ENCODE measurements at places on chromosomes 1 and 21.

GRCh38 chr1:74637296-74637695, 36.3 kb downstream of the ERICH3 start:
- DNase-seq, result no peak

DNA sequence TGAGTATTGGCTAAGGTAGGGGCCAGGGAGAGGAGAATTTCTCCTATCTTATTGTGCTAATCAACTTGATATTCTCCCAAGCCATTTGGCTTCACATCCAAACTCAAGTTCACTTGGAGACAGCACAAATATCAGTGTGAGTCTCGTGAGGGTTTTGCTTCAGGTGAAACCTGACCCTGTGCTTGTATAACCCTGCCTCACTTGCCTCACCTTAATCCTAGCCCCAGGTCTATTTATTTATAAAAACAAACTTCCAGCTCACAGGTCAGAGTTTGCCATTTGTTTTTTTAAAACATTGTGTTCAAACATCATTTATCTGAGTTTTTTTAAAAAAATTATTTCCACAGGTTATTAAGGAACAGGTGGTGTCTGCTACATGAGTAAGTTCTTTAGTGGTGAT, 19.9 kb downstream of the HAO2 start:
- no peak for DNase-seq

- DNase-seq, result peak; percentile 52
These were observed 12.3 kb upstream of the SLAMF7 start for GRCh38 chr1:160726498-160727315.

- no peak for DNase-seq
These were observed 432.8 kb downstream of the KIF26B start for GRCh38 chr1:245587435-245588115.

DNA sequence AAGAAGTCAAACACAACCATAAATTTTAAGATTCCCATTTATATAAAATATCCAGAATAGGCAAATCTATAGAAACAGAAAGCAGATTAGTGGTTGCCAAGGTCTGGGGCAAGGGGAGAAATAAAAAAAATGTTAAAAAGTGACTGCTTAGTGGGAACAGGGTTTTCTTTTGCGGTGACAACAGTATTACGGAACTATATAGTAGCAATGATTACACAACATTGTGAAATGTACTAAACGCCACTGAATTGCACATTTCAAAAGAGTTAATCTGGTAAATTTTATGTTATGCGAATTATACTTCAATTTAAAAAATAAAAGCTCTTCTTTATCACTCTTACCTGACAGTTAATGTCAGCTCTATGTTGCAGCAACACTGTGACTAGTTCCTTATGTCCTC, 105.2 kb downstream of the ACBD6 start:
- DNase-seq, result no peak

DNA sequence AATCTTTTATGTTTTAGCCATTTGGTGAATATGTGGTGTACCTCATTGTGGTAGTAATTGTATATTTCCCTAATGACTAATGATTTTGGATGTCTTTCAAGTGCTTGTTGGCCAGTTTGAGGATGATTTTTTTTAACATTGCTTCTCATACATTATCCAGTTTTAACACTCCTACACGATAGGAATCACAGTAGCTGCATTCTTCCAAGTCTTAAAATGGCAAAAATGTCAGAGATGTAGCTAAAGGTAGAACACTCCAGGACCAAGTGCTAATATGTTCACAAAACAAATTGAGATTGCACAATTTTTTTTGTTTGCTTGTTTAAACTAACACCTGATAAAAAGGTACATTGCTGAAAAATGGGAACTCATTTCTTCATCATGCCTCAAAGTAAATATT, 11.7 kb downstream of the USP25 start:
- DNase-seq, result no peak

DNA sequence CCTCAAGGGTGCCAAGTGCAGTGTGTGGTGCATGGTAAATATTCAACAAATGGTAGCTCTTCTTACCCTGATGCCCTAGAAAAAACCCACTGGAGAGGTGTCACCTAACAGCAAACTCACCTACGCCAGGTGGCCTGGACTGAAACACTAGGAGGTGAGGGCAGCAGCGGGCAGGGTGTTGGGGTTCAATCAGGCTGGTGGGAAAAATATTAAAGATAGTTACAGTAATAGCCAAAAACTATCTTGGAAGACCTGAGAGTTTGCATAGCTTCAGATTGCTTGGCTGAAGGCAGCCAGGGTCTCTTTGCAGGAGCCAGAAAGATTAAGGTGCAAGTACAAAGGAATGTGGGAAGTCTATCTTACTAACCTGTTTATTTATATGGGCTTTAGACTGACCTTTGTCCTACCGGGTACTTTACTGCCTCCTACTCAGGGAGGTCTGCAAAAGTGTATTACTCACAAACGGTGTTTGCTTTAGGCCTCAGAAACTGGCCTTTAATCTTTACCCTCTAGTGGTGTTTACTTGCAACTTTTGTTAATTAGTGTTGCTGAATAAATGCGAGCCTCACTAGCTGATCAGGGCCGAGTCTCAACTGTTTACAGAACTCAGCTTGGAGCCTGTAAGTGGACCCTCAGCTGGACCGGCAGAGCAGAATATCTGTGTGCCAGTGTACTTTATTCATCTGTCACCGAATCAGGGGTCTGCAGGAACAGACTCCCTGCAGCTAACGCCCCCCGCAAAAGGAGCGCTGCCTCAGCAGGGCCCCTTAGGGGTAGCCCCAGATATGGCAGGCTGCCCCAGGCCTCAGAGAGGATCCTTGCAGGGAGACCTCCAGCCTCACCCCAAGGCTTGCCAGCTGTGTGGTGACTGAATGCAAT, 63.9 kb downstream of the SYF2 start:
- DNase-seq, result no peak

DNA sequence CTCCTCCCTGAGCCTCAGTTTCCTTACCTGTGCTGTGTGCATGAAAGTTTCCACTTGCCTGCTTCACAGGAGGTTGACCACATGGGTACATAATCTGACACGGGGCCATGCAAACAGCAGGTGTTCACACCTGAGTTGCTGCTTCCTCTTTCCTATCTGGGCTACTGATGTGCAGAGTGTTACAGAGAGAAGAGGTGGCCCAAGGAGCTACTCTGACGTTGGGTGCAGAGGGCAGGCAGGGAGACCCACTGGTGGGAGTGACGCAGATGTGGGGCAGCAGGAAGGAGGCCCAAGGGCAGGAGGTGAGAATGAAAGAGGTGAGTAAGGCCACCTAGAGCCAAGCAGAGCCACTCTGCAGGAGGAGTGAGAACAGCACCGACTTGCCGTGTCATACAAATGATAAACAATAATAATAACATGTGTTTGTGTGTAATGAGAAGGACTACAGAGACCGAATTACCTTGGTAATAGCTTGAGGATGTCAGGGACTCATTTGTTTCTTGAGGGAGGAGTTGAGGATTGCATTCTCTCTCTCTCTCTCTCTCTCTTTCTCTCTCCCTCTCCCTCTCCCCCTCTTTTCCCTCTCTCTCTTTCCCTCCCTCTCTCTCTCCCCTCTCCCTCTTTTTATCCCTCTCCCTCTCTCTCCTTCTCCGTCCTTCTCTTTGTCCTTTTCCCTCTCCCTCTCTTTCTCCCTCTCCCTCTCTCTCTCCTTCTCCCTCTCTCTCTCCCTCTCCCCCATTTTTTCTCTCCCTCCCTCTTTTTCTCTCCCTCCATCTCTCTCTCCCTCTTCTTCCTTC, 87.4 kb upstream of the IGSF21 start:
- no peak for DNase-seq

DNA sequence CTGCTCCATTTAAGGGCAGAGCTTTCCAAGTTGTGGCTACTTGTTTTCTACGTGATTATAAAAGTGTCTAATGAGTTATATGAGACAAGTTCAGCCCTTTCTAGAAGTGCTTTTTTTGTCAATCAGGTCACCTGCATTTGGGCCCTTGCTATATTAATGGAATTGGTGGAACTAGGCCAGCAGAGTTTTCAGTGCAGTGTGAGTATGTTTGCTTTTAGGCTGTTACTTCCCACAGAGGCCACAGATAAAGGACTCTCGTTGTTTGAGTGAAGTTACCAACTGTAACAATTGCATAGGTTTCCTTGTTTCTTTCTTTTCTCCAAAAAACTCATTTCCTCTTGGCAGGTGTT, 10.9 kb downstream of the SMAP2 start:
- no peak for DNase-seq

DNA sequence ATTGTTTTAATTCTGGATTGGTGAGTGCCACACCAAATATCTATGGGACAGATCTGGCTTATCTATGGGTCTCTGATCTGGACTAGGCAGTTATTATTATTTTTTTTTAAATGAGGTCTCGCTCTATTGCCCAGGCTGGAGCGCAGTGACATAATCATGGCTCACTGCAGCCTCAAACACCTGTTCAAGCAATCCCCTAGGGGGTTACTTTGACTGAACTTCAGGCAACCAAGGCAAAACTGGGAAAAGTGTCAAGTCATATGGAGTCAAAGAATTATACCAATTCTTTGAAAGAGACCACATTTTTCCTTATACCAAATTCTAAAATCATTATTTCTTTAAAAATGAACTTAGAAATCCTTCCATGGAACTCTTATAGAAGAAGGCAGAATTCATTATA, 129.1 kb upstream of the HOOK1 start:
- no peak for DNase-seq

DNA sequence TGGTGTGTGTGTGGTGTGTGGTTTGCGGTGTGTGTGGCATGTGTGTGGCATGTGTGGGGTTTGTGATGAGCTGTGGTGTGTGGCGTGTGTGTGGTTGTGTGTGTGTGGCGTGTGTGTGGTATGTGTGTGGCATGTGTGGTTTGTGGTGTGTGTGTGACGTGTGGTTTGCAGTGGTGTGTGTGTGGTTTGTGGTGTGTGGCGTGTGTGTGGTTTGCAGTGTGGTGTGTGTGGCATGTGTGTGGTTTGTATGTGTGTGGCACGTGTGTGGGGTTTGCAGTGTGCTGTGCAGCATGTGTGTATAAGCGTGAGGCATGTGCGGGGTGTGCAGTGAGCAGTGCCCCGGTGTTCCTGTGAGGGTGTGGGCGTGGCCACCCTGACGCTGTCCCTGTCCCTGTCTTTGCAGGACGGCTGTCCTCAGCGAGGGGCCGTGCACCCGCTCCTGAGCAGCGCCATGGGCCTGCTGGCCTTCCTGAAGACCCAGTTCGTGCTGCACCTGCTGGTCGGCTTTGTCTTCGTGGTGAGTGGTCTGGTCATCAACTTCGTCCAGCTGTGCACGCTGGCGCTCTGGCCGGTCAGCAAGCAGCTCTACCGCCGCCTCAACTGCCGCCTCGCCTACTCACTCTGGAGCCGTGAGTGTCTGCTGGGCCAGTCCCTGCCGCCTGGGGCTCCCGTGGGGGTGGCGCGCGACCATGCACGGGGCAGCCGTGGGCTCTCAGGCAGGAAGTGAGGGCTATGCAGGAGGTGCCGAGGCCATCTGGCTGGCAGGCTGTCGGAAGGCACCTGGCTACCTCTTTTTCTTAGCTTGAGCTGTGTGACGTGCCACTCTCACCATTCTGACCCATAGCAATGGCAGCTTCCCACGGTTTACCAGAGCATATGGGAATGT, 52.6 kb upstream of the TRAPPC10 start:
- no peak for DNase-seq

DNA sequence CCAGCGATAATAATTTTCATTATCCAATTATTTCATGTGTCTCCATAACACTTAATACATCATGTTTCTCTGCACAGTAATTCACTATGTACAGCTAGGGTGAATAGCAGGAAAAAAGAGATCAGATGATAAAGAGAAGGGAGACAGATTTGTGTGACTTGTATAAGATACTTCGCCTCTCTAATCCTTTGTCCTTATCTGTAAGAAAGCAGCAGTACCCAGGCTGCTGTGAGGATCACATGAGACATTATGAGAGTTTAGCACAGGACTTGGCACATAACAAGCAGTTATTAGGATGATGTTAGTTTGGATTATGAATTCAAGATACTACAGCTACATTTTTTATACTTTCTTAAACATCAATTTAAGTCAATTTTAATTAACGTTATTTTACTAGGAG, 6.3 kb downstream of the ERG start:
- DNase-seq, result no peak

DNA sequence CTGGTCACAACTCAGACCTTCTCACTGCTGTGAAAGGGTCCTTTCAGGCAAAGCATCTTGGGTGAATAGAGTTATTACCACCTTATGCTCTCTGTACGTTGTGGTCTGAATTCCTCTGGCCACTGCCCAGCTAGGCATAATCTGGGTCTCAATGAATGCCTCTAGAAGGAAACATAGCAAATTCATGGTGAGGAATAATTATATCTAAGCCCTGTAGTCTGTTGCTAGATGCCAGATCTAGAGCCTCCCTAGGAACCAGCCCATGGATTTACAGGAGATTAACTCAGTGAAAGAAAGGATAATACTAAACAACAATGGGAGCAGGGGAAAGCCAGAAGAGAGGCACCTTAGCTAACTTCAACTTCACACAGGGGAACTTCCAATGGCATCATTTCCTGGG, 2.4 kb upstream of the COL11A1 start:
- DNase-seq, result no peak

DNA sequence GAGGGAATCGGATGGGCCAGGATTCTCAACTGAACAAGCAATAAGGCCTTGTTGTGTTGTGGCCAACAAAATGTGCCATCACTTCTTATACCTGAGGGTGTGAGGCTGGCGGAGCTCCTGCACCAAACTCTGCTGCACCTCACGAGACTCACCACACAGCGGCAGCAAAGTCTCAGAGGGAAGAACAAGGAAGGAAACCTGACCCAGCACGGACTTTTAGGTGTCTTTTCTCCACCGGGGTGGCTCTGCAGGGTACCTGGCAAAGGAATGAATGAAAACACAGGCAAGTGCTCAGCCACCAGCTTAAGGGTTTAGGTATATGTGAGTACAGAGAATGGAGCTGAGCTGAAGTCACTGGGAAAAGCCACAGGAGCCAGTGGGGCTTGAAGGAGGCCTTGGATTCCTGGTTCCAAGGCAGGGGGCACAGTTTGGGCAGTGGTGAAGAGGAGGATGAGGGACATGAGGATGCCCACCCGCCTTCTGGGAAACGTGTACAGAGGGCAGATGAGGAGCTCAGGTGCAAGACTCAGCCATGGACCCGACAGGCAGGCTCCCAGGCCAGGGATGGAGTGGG, 31.1 kb upstream of the HSD3B1 start:
- DNase-seq, result peak; percentile 92

GRCh38 chr1:187413405-187414169, 584.8 kb downstream of the PLA2G4A start:
- no peak for DNase-seq

DNA sequence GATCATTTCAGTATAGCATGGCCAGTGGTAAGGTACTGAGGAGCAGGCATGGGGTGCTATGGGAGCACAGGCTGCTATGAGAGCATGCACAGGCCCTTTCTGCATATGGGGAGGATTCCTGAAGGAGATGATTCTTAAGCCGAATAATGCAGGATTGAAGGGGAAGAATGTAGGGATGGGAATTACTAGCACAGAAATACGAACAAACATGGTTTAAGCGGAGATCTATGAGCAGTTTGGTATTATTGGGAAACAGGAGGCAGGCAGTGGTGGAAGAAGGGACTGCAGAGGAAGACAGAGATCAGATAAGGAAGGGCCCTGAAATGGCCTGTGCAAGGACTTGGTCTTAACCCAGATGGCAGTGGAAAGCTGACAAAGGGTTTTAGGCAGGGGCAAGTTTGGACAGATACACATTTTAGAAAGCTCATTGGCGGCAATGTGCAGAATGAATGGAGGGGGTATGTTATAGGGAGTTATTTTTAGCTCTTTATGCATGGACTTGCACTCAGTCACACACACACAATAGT, 1.7 kb downstream of the OSCP1 start:
- DNase-seq, result no peak

GRCh38 chr1:1185101-1185765, 11.6 kb downstream of the TTLL10 start:
- peak; percentile 45 for DNase-seq
